ENCODE measurements at places on chromosomes 6 and 20. TPM values are rescaled to one million over a fixed set of nuclear protein-coding genes. Genes with fewer than 3 reads are reported as not detected.

The RBCK1 gene
- total RNA-seq = 146 TPM

The RTEL1 gene
- 30.0 TPM for total RNA-seq

- no peak for DNase-seq
Observed at GRCh38 chr20:35432430-35432735, 5.6 kb downstream of the GDF5 start.

- no peak for DNase-seq
Observed at GRCh38 chr6:112883095-112883494, 536.0 kb downstream of the RFPL4B start.

GRCh38 chr20:46541229-46541935 lies 9.1 kb downstream of the OCSTAMP start:
- no peak for DNase-seq

DNA sequence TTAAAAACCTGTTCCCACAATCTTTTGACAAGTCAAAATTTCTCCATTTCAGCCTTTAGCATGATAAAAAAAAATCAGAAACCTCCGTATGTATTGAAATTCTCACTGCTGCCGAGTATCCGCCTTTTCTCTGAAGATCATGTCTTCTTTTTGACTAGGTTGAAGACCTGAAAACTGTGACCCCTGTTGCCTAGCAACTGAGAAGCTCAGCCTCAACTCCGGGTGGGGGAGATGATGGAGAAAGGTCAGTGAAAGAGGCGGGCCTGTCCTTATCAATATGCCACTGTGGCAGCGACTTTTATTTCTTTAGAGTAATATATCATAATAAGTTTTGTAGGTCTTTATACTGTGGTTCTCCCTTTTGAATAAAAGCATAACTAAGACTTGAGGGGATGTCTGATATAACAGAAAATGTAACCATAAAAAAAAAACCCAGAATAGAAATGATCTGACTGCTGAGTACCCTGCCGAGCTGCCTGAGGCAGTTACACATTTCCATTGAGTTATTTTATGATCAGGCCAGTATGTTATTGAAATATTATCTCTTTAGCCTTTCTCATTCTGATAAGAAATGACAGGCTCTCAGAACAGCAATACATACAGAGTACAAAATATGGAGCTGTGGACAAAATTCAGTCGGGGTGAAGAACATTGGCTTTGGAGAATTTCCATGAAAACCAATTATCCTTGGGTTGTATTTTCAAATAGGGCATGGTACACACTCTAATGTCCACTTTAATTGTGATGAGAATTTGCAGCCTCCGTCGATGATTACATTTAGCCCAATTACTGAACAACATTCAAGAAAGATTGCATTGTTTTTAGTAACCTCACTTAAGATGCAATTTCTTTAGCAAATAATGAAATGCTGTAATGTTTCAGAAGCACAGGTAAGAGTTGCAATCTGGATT lies 136.7 kb upstream of the EEF1E1 start:
- no peak for DNase-seq

DNA sequence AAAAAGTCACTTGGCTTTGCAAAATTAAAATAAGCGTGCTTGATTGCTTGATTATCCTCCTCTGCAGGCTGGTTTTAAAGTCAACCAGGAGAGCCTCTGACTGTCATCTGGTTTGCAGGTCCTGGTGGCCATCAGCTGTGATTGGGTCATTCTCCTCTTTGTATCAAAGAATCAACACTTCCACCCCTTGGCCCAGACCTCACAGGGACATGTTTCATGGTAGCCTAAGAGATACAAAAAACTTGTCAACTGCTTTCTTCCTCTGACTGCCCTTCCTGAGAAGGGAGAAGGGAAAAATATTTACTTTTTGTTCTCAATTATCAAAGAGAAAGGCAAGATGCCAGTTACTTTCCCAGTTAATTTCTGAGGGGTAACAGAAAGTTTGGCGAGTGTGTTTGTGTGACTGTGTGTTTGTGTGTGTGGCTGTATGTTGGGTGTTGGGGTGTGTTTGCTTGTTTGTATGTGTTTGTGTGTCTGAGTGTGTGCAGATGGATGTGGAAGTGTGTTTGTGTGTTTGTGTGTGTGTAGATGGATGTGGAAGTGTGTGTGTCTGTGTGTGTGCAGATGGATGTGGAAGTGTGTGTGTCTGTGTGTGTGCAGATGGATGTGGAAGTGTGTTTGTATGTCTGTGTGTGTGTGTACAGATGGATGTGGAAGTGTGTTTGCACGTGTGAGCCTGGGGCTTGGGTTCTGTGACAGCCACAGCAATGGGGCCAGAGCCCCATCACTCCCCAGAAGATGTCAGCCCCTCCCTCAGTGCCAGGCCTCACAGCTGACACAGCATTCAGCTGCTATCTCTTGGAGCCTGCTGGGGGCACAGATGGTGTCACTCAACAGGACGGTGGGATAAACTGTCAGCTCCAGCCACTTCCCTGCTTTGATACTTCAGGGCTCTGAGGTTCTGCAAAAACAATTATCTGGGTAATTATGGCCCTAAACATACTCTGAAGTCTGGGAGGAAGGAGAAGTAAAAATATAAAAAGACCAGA lies 98.6 kb upstream of the RNF24 start:
- no peak for DNase-seq

Measured in activated CD4-positive, alpha-beta memory T cell treated with anti-CD3 and anti-CD28 coated beads, Interleukin-2, amount 10 ng/mL, durations not matched to agents 7 days and 5 days (primary cell).